MCF 10A (cell line): ENCODE measurements at places on chromosomes 6 and 20. TPM values are rescaled to one million over a fixed set of nuclear protein-coding genes. Genes with fewer than 3 reads are reported as not detected.
A peak's percentile ranks its signal among the peaks of the same experiment; 100 is the strongest.

- no peak overlapping the region for H3K4me3 ChIP-seq
- H3K36me3 ChIP-seq: no peaks in the 10 kb centered on the region
- peak; percentile 60 for DNase-seq
- no peaks in the 10 kb centered on the region for H3K4me1 ChIP-seq
- no peak overlapping the region for H3K27ac ChIP-seq
Observed at GRCh38 chr6:101114703-101115102, 233.6 kb upstream of the ASCC3 start.

- H3K27me3 ChIP-seq: no peaks in the 10 kb centered on the region
- H3K4me1 ChIP-seq: peaks cover 11% of the 10 kb centered on the region
- peaks cover 7% of the 10 kb centered on the region for H3K36me3 ChIP-seq
- no peak overlapping the region for H3K27ac ChIP-seq
- DNase-seq: no peak
Observed at GRCh38 chr20:53837126-53837826, 233.1 kb downstream of the BCAS1 start.

GRCh38 chr20:46519471-46520068 is 6.2 kb upstream of the ZNF334 start:
- H3K4me1 ChIP-seq: no peaks in the 10 kb centered on the region
- H3K36me3 ChIP-seq: no peaks in the 10 kb centered on the region
- DNase-seq: no peak
- no peak overlapping the region for H3K27ac ChIP-seq
- H3K27me3 ChIP-seq: peaks cover 20% of the 10 kb centered on the region

DNA sequence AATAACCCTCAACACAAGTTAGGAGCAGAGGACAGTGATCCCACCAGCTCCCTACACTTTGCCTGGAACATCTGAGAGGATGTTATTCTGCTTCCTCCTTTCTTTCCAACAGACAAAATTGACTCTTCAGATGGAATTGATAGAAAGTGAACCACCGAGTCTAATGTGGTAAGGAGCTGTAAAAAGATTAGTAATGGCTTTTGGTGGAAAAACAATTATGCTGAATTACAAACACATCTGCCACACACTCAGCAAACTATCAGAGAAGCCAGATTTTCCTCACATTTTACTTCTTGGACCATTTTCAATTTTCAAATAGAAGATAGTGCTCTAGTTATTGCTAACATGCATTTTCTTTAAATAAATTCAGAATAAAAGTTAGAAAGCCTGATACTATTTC is 171.8 kb upstream of the COL21A1 start:
- no peak overlapping the region for H3K4me3 ChIP-seq
- H3K27ac ChIP-seq: no peak overlapping the region
- no peaks in the 10 kb centered on the region for H3K36me3 ChIP-seq
- H3K4me1 ChIP-seq: no peaks in the 10 kb centered on the region

DNA sequence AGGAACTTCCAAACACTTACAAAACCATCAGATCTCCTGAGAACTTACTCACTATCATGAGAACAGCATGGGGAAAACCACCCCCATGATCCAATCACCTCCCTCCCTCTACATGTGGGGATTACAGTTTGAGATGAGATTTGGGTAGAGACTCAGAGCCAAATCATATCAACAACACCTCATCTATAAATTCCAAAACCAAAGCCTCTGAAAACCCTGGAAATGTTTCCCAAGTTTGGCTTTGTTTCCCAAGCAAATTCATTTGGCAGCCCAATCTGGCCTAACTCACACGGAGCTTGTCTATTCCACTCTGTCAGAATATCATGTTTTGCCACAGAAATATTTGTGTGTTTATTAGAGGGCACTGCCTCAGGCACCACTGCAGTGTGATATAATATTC is 142.6 kb downstream of the COL9A1 start:
- H3K27me3 ChIP-seq: peaks cover 100% of the 10 kb centered on the region
- no peaks in the 10 kb centered on the region for H3K36me3 ChIP-seq
- H3K4me3 ChIP-seq: no peak overlapping the region
- H3K4me1 ChIP-seq: no peaks in the 10 kb centered on the region

DNA sequence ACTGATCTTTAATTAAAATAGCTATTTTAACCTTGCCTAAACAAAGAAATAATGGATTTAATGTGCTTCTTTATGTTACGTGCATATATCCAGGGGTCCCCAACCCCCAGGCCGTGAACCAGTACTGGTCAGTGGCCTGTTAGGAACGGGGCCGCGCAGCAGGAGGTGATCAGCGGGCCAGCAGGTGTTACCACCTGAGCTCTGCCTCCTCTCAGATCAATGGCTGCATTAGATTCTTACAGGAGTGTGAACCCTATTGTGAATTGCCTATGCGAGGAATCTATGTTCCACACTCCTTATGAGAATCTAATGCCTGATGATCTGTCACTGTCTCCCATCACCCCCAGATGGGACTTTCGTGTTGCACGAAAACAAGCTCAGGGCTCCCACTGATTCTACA is 8.8 kb downstream of the CYP24A1 start:
- H3K27ac ChIP-seq: no peak overlapping the region
- H3K4me3 ChIP-seq: no peak overlapping the region
- DNase-seq: no peak
- no peaks in the 10 kb centered on the region for H3K27me3 ChIP-seq
- no peaks in the 10 kb centered on the region for H3K36me3 ChIP-seq
- H3K4me1 ChIP-seq: peaks cover 18% of the 10 kb centered on the region

DNA sequence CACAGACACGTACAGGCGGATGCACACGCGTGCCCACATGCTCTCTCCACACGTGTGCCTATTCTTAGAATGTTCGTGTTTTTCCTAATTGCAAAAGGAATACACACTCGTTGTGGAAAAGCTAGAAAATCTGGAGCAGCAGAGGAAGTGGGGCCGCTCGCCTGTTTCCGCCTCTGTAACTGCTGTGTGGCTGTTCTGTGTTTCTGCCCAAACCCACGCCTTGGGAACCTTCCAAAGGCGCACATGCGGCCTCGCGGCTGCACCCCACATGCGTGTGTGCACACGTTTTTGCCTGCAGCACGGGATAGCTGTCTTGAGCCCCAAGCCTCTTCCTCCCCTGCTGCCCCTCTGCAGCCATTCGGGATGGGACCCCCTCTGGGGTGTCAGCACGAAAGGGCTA is 12.2 kb downstream of the SLC17A9 start:
- no peaks in the 10 kb centered on the region for H3K36me3 ChIP-seq
- no peaks in the 10 kb centered on the region for H3K4me1 ChIP-seq
- H3K27me3 ChIP-seq: no peaks in the 10 kb centered on the region
- H3K27ac ChIP-seq: no peak overlapping the region

The FNDC11 gene
- total RNA-seq: 2.4 and 3.9 TPM in 2 replicates

The PPARD gene
- 13.8 and 16.8 TPM in 2 replicates for total RNA-seq
